CD14-positive monocyte (primary cell): ENCODE measurements at places on chromosomes 6 and 20. TPM values are rescaled to one million over a fixed set of nuclear protein-coding genes. Genes with fewer than 3 reads are reported as not detected.

The BMP6 gene
- polyA plus RNA-seq: not detected

The ROMO1 gene
- polyA plus RNA-seq: 352 TPM

The KCNG1 gene
- polyA plus RNA-seq: not detected

The GTF3C6 gene
- 93.9 TPM for polyA plus RNA-seq

The CD93 gene
- polyA plus RNA-seq: 48.9 TPM

The SAMD5 gene
- polyA plus RNA-seq: not detected in 2 replicates

The FKBP5 gene
- polyA plus RNA-seq: 58.5 TPM

The DEFB112 gene
- not detected for polyA plus RNA-seq

The MYB gene
- polyA plus RNA-seq: 1.7 TPM

The RFX6 gene
- polyA plus RNA-seq: not detected

The PPP1R16B gene
- polyA plus RNA-seq: 1.1 TPM

The CPXM1 gene
- polyA plus RNA-seq: not detected

The TMEM170B gene
- 11.7 TPM for polyA plus RNA-seq

The SYNCRIP gene
- 41.4 TPM for polyA plus RNA-seq

The OR2H1 gene
- polyA plus RNA-seq: not detected

The SRMS gene
- polyA plus RNA-seq: not detected

The DOK5 gene
- polyA plus RNA-seq: not detected

The ZNF165 gene
- not detected for polyA plus RNA-seq

DNA sequence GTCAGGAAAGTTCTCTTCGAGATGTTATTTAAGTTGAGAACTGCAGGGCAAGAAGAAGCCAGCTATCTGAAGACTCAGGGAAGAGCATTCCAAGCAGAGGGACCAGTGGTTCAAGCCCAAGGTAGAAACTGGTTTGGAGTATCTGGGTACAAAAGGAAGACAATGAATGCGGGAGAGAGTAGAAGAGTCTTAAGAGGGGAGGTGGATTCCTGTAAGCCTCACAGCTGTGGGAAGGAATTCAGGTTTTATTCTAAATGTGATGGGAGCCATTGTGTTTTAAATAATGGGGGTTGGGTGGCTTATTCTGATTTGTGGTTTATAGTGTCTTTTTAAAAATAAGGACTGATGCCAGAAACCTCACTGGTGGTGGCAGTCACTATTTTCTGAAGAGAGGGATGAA lies 37.6 kb upstream of the TENT5A start:
- no peak for DNase-seq

DNA sequence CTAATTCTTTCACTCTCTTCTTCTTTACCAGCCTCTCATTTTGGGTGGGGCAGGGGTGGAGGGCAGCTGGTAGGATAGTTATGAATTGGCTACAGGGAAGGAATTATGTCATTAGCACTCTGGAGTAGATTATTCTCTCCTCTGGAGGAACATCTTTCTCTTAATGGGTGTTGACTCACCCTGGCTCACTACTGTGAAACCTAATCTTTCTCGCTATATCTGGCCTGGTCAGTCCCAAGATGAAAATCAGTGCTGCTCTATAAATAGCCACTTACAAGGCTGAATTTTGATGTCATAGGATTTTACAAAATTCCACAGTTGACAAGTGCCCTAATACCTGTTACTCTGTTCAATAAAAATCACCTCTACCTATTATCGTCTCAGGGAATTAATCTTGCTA lies 151.3 kb downstream of the COL9A1 start:
- DNase-seq: no peak

DNA sequence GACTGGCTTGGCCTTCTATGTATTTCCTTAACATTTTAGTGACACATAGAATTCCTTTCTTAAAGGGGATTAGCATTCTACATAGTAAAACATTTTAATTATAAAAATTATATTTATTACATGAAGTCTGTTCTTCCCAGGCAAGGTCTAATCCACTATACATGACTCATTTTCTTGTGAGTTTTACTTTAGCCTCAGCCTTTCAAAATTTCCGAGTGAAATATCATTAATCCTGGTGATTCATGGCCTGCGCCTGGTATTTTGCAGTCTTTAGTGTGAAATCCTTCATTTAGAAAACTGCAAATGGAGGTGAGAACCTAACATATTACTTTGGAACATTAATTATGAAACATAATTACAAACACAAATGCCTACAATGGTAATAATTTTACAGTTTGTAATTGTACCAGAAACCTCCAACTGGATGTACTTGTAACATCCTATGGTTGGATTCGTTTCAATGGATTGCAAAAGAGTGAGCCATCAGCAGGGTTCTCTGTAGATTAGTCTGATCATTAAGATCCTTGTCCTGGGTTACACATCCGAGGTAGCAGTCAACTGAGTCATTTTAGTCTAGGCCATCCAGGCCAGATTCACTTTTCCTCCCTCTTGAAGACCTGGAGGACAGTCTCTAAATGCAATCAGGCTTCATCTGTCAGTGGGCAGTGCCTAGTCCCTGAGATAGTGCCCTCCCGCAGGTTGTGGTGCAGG lies 272.0 kb downstream of the PACRG start:
- DNase-seq: no peak

GRCh38 chr6:33508935-33509926 lies 54.9 kb downstream of the ZBTB9 start:
- DNase-seq: peak; percentile 21

GRCh38 chr6:86964029-86964579 lies 26.8 kb downstream of the HTR1E start:
- no peak for DNase-seq

DNA sequence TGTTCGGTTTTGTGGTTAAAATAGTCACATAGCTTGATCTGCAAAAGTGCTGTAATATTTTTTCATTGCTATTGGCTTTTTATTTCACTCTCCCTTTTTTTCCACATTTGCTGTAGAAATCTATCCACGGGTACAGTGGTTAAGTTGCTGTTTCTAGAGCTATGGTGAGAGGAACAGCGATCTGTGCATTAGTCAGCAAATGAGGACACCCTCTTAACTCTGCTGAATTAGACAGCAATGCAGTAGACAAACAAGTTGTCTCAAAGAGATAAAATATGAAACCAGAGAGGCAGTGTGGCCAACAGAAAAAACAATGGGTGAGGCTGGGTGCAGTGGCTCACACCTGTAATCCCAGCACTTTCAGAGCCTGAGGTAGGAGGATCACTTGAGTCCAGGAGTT lies 17.6 kb upstream of the SYNJ2 start:
- no peak for DNase-seq

GRCh38 chr6:77455271-77455670 lies 8.0 kb downstream of the HTR1B start:
- no peak for DNase-seq

GRCh38 chr6:133730881-133731280 lies 158.0 kb upstream of the TCF21 start:
- DNase-seq: no peak

DNA sequence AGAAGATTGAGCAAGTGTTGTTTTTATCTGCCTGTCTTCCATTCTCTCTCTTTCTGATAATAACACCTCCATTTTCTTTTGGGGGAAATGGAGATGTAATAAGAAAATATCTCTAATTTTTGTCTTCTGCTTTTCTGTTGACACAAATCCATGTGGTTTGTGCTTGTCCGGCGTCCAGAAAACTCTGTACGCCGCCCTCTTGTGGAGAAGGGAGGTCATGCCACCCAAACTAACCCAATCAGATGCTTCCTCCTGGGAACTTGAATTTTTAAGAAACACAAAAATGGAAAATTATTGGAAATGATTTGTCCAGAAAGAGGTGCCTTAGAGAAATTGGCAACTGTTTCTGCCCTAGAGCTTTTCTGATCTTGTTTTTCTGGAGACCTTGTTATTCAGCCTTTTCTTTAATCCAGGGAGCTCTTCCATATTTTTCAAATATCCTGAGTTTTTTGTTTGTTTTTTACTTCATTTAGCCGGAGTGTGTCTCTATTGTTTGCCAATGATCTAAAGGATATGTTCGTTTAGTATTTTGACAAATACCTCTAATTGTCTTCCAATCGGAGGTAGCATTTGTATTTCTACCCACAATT lies 17.8 kb upstream of the FNDC1 start:
- peak; percentile 66 for DNase-seq

- no peak for DNase-seq
These were observed 492.4 kb downstream of the RFPL4B start for GRCh38 chr6:112839525-112839961.

GRCh38 chr20:5592165-5592564 lies 158.0 kb upstream of the SHLD1 start:
- no peak for DNase-seq

- no peak for DNase-seq
These were observed 175.0 kb downstream of the CARMIL1 start for GRCh38 chr6:25454136-25454535.

GRCh38 chr6:155440398-155441111 lies 15.1 kb downstream of the NOX3 start:
- no peak for DNase-seq

DNA sequence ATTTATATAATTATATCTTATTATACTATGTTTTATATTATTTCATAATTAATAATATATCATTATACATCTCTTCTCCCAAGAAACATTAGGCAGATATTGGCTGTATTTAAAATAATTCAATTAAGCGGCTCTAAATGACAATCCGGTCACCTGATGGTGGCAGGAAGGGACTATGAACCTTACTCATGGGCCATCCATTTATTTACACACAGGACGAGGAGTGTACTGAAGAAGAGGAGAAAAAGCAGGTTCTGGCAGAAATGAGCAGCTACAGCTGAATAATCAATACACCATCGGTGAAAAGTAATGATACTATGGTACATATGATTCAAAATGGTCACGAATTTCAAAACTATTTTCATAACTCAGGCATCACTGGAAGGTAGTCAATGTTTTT lies 277.7 kb downstream of the KIF16B start:
- DNase-seq: no peak

- DNase-seq: no peak
These were observed 53.4 kb upstream of the FOXO3 start for GRCh38 chr6:108507316-108507715.

- peak; percentile 21 for DNase-seq
These were observed 42.2 kb downstream of the NFATC2 start for GRCh38 chr20:51500311-51500710.

GRCh38 chr20:44111712-44112335 lies 75.2 kb downstream of the JPH2 start:
- no peak for DNase-seq

DNA sequence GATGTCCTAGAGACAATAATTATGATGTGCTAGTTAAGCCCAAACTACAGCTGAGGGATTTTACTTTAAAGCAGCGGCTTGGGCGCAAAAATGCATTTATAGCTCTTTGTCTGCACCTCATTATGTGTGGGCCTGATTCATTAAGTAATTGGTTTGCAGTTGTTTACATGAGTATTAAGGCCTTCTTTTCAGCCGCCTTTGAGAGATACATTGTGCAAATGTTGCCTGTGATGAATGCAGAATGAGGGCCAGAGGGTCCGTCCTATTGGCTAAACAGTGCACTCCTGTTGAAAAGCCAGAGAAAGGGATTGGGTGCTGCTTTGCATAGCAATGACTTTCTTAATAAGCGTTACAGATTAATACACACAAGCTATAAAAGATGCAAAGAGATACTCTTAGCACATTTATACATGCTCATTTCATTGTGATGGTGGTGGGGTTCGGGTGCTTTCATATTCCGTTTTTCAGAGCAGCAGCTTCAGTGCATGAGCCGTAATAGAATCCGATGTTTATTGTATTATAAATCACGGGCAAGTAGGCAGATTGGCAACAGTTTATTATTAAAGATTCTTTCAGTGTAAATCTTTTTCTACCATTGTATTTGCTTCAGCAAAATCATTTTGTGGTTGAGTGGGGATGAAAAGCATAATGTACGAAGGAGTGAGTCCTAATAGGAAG lies 68.2 kb upstream of the XRN2 start:
- DNase-seq: no peak

DNA sequence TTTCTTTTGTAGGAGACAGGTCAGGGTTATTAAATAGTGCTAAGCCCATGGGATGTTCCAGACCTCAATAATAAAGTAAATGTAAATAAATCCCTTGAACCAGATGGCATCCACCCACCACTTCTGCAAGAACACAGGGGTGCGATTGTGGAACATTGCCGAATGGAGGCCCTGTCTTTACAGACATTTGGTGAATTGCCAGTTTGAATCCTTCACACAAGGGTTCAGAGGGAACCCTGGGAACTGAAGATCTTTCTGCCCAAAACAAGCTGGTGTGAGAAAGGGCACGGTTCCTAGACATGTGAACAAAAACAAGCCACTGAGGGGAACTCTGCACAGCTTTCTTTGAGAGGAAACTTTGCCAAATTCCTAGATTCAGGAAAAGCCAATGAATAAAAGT lies 30.2 kb upstream of the RNF8 start:
- DNase-seq: no peak

- DNase-seq: peak; percentile 72
These were observed 3.9 kb downstream of the NOL4L start for GRCh38 chr20:32580970-32581838.

DNA sequence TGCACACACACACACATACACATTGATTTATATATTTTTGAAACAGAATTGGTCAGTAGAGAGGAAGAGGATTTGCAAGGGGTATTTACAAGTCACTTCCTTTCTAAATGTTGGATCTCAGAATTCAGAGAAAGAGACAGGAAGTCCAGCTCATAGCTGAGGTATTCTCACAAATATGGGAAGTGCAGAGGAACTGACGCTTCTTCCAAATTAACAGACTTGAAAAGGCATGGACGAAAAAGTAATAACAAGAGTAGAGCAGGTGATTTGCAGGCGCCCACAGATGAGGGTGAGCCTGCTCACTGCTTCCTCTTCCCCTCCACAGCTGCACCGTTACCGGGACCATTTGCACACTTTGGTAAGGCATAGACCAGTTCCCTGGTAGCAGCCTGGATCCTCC lies 246.4 kb downstream of the PHACTR1 start:
- peak; percentile 37 for DNase-seq

GRCh38 chr6:167015302-167015701 lies 16.1 kb downstream of the CEP43 start:
- no peak for DNase-seq

DNA sequence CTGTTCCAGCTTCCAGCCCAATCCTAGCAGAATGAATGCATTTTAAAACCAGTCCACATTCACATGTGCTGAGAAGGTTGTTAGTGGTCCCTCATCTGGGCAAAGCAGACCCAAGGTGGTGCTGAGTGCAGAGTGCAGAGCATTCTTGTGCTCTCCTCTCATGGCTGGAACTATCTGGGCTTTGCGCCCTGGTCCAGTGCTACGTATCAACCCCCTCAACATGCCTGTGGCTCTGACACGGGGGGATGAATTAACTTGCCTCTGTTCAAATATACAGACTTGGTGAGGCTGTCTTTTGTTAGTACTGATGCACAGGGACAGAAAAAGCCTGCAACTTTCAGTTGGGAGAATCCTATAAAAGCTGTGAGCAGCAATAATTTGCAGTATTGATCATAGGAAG lies 42.5 kb downstream of the PANK2 start:
- no peak for DNase-seq

DNA sequence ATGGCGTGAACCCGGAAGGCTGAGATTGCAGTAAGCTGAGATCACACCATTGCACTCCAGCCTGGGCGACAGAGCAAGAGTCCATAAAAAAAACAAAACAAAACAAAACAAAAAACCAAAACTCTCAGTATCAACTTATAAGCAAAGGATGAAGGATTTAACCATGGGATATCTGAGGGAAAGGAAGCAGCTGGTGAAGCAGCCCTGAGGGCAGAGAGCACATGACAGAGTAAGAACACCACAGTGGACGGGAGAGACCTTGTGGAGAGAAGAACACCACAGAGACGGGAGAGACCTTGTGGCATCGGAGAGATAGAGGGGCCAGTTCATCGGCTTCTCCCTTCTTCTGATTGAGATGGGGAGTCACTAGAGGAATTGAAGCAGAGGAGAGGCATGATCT lies 697.2 kb downstream of the HDGFL1 start:
- DNase-seq: no peak
